HCT116 (cell line): ENCODE measurements at places on chromosomes 5 and 9. TPM values are rescaled to one million over a fixed set of nuclear protein-coding genes. Genes with fewer than 3 reads are reported as not detected.
A peak's percentile ranks its signal among the peaks of the same experiment; 100 is the strongest.

SLC9A3 gene
- 1.5 TPM for total RNA-seq

GRIA1 gene
- not detected for total RNA-seq

UBE2R2 gene
- total RNA-seq, result 47.0 TPM

ABLIM3 gene
- total RNA-seq, result 14.3 TPM

ANKRD18B gene
- 3.9 TPM for total RNA-seq

- no peaks in the 10 kb centered on the region for H3K4me1 ChIP-seq
- H3K36me3 ChIP-seq, result no peaks in the 10 kb centered on the region
- H3K27ac ChIP-seq, result no peak overlapping the region
- no peak for DNase-seq
- no peaks in the 10 kb centered on the region for H3K27me3 ChIP-seq
These were observed 224.4 kb downstream of the FRMD3 start for GRCh38 chr9:83313781-83314180.

- peaks cover 5% of the 10 kb centered on the region; the same call in 1 of the 2 replicates for H3K27me3 ChIP-seq
- no peak overlapping the region for H3K27ac ChIP-seq
- H3K4me3 ChIP-seq, result no peak overlapping the region
- no peaks in the 10 kb centered on the region for H3K36me3 ChIP-seq
These were observed 66.7 kb downstream of the PCDH1 start for GRCh38 chr5:141811287-141812155.

- H3K4me3 ChIP-seq, result no peak overlapping the region
- H3K36me3 ChIP-seq, result no peaks in the 10 kb centered on the region
- no peaks in the 10 kb centered on the region for H3K4me1 ChIP-seq
- no peaks in the 10 kb centered on the region for H3K27me3 ChIP-seq
- H3K27ac ChIP-seq, result no peak overlapping the region
These were observed 95.7 kb downstream of the ELAVL2 start for GRCh38 chr9:23730364-23730763.

DNA sequence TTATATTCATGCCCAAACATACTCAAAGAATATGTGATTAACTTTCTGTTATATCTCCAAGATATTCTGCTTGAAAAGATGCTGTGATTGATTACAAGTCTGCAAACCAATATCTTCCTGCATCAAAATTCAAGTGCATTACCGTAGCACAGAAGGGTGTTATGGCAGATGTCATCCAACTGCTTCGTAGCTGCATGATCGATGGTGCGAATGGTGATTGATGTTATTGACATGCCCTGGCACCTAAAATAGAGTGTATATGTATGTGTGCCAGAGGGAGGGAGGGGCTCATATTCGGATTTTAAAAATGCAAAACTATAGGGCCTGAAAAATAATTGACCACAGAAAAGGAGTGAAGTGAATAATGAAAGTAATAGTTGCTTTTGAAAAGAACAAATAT, 882.1 kb upstream of the NUDT12 start:
- no peaks in the 10 kb centered on the region for H3K36me3 ChIP-seq
- no peaks in the 10 kb centered on the region for H3K27me3 ChIP-seq
- H3K27ac ChIP-seq, result no peak overlapping the region
- no peaks in the 10 kb centered on the region for H3K4me1 ChIP-seq

- H3K27ac ChIP-seq, result no peak overlapping the region
- H3K4me1 ChIP-seq, result no peaks in the 10 kb centered on the region
- DNase-seq, result no peak
- H3K36me3 ChIP-seq, result no peaks in the 10 kb centered on the region
These were observed 1495.2 kb upstream of the C9orf72 start for GRCh38 chr9:29068461-29068860.

- no peak for DNase-seq
- H3K36me3 ChIP-seq, result no peaks in the 10 kb centered on the region
- H3K4me1 ChIP-seq, result peaks cover 8% of the 10 kb centered on the region
- no peak overlapping the region for H3K4me3 ChIP-seq
- H3K27ac ChIP-seq, result no peak overlapping the region
These were observed 84.6 kb downstream of the ANKRD55 start for GRCh38 chr5:56148453-56148971.

DNA sequence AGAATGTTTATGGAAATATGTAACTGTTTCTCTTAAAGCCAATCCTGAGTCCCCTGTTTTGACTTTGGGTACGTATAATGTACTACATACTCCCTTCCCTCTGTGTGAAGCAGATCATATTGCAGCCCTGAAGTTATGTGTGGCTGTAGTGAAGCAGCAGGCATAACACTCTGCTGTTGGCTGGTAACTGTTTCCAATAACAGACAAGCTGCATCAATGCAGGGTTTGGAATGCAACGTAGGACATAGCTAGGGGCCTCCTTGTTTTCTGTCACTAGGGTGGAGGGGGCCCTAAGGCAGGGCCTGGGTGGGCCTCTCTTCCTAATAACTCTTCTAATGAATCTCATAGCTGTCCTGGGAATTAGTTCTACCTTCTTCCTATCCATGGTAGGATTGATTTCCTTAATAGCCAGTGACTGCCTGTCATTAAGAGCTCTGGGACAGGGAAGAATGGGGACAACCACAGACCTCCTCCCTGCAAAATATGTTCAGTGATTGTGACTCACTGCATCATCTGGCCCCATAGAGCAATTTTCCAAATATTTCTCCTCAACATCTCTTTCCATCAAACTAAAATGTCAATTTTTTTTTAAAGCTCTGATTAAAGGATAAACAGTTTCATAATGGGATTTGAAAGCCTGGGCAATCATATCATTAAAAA, 129.6 kb upstream of the HMHB1 start:
- no peaks in the 10 kb centered on the region for H3K27me3 ChIP-seq
- H3K36me3 ChIP-seq, result no peaks in the 10 kb centered on the region
- no peak overlapping the region for H3K27ac ChIP-seq
- no peak overlapping the region for H3K4me3 ChIP-seq

GRCh38 chr5:60223342-60223741, 329.8 kb upstream of the PDE4D start:
- no peak for DNase-seq
- H3K27me3 ChIP-seq, result no peaks in the 10 kb centered on the region
- H3K4me1 ChIP-seq, result no peaks in the 10 kb centered on the region
- no peak overlapping the region for H3K27ac ChIP-seq
- no peak overlapping the region for H3K4me3 ChIP-seq

- 0 out of 2 replicates have a peak, but pooled peaks cover 7% of the 10 kb centered on the region for H3K27me3 ChIP-seq
- H3K4me3 ChIP-seq, result peak within 1 kb of the TSS; percentile 50
- no peak for DNase-seq
- H3K27ac ChIP-seq, result peak within 1 kb of the TSS; percentile 31; the same call in 1 of the 2 replicates
These were observed at the start of gene SYK for GRCh38 chr9:90801241-90801972. SYK (plus strand) TSS chr9:90801819; CDS start chr9:90843899, 42,080 bp downstream.

- no peaks in the 10 kb centered on the region for H3K4me1 ChIP-seq
- H3K36me3 ChIP-seq, result no peaks in the 10 kb centered on the region
- DNase-seq, result no peak
- no peaks in the 10 kb centered on the region; the same call in 1 of the 2 replicates for H3K27me3 ChIP-seq
- H3K4me3 ChIP-seq, result no peak overlapping the region
These were observed 456.4 kb downstream of the PDE4D start for GRCh38 chr5:59437176-59437575.

DNA sequence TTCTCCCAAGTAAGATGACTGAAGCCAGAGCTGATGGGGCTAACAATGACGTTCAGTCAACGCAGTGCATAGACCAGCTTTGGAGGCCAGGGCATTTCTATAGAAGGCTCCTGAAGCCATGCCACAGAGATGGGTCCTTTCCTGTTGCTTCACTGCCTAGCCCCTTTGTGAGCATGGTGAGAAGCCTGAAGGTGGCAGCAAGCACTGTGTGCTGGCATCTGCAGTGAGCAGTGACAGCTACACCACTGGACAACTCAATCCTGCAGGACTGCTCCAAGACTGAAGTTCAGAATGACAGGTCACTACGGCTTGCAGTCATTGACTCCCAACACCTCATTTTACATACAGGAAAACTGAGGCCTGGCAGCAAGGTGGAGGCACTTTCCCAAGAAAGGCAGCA, 229.0 kb downstream of the TSSK1B start:
- peak; percentile 43 for DNase-seq
- no peaks in the 10 kb centered on the region for H3K27me3 ChIP-seq
- H3K27ac ChIP-seq, result no peak overlapping the region
- H3K4me1 ChIP-seq, result peaks cover 33% of the 10 kb centered on the region
- no peaks in the 10 kb centered on the region for H3K36me3 ChIP-seq

DNA sequence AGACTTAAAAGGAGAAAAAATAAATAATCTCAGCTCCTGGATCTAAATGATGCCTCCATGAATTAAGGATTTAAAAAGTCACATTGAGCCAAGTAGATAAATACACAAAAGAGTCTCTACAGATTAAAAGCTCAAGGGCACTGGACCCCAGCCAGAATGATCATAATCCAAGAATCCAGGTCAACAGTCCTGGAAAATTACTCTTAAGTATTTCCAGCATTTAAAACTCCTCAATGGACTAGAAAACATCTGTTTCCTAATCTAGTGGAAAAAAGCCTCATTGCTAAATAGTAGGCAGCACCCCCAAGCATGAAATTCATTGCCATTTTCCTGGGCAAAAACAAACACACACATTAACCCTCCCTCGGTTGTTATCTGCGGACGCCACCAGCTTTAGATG, 96.8 kb downstream of the FRMD3 start:
- no peaks in the 10 kb centered on the region for H3K4me1 ChIP-seq
- no peak overlapping the region for H3K27ac ChIP-seq
- H3K36me3 ChIP-seq, result no peaks in the 10 kb centered on the region
- H3K4me3 ChIP-seq, result no peak overlapping the region
- no peak for DNase-seq

- no peaks in the 10 kb centered on the region for H3K27me3 ChIP-seq
- no peaks in the 10 kb centered on the region for H3K36me3 ChIP-seq
- H3K27ac ChIP-seq, result no peak overlapping the region
These were observed 28.0 kb downstream of the MARCHF3 start for GRCh38 chr5:127002390-127002789.

GRCh38 chr5:112930082-112930344, 8.0 kb upstream of the REEP5 start:
- no peak overlapping the region for H3K27ac ChIP-seq
- H3K27me3 ChIP-seq, result no peaks in the 10 kb centered on the region
- H3K4me1 ChIP-seq, result no peaks in the 10 kb centered on the region

DNA sequence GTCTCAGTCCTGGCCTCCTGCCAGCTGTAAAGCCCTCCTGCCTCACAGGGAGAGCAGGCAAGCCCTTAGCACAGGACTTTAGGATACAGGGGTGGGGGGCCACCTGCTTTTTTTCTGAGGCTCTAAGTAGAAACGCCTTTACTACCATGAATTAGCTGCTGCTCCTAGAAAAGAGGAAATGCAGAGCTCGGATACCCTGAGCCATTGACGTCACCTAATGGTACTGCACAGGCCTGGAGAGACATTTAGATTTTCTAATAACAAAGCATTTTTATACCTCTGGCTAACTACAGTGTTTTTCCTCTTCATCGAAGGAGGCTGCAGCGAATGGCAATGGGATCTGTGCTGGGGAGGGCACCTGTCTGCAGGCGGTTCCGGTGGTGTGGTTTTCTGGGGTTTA, 137.0 kb downstream of the WDR41 start:
- no peaks in the 10 kb centered on the region for H3K27me3 ChIP-seq
- no peak for DNase-seq
- no peak overlapping the region for H3K4me3 ChIP-seq
- H3K36me3 ChIP-seq, result no peaks in the 10 kb centered on the region
- H3K4me1 ChIP-seq, result peaks cover 4% of the 10 kb centered on the region; the same call in 1 of the 2 replicates

DNA sequence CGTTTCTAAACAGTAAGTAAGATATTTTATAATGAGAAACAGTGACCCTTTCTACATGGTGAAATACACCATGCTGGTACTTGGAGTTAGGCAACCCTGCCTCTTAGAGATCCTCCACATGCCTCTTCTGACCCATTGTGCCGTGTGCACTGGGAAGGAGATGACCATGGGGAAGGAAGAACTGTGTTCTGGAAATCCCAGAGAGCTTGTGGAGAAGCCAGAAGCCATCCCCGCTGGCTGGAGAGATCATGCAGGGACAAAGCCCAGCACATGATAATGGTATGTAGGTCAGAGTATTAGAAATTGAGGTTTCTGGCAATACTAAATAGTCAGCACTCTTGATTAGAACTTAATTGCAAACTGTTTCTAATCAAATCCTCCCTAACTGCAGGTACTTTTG, 307.3 kb downstream of the FBXL7 start:
- H3K4me1 ChIP-seq, result no peaks in the 10 kb centered on the region
- H3K36me3 ChIP-seq, result no peaks in the 10 kb centered on the region
- DNase-seq, result no peak
- H3K4me3 ChIP-seq, result no peak overlapping the region
- no peaks in the 10 kb centered on the region for H3K27me3 ChIP-seq
- H3K27ac ChIP-seq, result no peak overlapping the region

DNA sequence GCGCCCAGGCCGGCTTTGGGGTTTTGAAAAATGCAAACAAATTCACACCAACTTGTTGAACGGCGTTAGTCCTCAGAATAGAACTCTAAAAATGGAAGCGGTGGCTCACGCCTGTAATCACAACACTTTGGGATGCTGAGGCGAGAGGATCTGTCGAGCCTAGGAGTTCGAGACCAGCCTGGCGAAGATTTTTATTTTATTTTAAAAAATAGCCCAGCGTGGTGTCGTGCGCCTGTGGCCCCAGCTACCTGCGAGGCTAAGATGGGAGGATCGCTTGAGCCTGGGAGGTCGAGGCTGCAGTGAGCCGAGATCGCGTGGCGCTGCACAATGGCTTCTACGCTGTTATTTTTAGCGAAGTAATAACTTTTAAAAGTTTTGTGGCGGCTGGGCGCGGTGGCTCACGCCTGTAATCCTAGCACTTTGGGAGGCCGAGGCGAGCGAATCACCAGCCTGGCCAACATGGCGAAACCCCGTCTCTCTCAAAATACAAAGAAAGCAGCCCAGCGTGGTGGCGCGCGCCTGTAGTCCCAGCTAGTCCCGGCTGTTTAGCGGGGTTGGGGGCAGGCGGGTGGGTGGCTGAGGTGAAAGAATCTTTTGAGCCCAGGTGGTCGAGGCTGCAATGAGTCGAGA, 694 bp upstream of the PLIN2 start:
- peaks cover 20% of the 10 kb centered on the region for H3K4me1 ChIP-seq
- no peaks in the 10 kb centered on the region for H3K36me3 ChIP-seq
- H3K27me3 ChIP-seq, result no peaks in the 10 kb centered on the region
- DNase-seq, result no peak
- peak overlapping the region; percentile 57 for H3K4me3 ChIP-seq

DNA sequence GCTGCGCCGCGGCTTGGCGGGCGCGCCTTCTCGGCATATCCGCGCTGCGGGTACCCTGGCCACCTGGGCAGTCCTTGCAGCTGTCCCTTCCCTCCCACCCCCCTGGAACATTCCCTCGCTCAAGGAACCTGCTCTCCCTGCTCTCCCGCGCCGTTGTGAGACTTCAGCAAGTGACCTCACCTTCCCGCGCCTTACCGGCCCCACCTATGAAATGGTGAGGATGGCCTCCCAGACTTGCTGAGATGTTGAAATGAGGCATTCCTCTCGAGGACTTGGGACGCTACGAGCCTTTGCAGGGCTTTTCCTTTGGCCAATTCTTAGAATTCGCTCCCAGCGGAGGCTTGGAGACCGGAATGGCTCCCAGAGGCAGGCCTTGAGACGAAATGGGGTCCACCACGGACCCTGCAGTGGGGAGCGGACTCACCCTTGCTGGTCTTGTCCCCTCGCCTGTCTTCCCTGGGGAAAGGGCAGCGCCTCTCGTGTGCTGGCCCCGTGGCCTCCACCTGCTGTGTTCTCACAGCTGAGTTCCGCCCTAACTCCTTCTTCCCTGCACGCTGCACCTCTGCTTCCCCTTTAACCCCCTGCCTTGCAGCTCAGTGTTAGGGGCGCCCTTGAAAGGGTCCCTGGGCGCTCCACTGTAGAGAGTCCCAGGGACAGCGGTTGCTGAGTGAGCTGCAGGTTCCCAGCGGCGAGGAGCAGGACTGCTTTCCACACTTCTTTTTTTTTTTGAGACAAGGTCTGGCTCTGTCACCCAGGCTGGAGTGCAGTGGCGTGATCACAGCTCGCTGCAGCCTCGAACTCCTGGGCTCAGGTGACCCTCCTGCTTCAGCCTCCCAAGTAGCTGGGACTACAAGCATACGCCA, 907 bp downstream of the HMCN2 start:
- no peak for DNase-seq
- H3K4me3 ChIP-seq, result no peak overlapping the region
- peaks cover 4% of the 10 kb centered on the region; the same call in 1 of the 2 replicates for H3K4me1 ChIP-seq
- H3K27me3 ChIP-seq, result peaks cover 7% of the 10 kb centered on the region; the same call in 1 of the 2 replicates
- no peaks in the 10 kb centered on the region for H3K36me3 ChIP-seq
